ENCODE measurements at places on chromosomes 3 and 15.

- DNase-seq: no peak
Measured at GRCh38 chr3:87354398-87354797, 78.0 kb upstream of the POU1F1 start.

DNA sequence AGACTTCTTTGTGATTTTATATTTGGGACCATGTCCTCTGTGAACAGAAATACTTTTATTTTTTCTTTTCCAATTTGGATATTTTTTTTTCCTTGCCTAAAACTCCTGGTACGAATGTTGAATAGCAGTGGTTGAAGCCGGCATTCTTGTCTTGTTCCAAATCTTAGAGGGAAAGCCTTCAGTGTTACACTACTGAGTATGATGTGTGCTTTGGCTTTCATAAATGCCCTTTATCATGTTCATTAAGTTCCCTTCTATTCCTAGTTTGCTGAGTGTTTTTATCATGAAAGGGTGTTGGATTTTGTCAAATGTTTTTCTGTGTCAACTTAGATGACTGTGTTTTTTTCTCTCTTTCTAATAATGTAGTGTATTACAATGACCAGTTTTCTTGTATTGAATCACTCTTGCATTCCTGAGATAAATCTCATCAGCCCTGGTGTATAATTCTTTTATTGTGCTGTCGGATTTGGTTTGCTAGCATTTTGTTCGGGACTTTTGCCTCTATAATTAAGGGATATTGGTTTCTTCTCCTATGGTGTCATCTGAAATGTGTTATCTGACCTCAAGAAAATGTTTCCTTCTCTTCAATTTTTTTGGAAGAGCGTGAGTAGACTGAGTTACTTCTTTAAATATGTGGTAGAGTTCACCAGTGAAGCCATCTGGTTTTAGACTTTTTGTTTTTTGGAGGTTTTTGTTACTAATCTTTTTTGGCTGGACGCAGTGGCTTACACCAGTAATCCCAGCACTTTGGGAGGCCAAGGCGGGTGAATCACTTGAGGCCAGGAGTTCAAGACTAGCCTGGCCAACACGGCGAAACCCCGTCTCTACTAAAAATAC, 33.3 kb downstream of the MAP1A start:
- DNase-seq: no peak

GRCh38 chr3:65597226-65597951, 441.3 kb downstream of the MAGI1 start:
- DNase-seq: no peak

GRCh38 chr15:63582718-63583426, 14.3 kb upstream of the FBXL22 start:
- no peak for DNase-seq

DNA sequence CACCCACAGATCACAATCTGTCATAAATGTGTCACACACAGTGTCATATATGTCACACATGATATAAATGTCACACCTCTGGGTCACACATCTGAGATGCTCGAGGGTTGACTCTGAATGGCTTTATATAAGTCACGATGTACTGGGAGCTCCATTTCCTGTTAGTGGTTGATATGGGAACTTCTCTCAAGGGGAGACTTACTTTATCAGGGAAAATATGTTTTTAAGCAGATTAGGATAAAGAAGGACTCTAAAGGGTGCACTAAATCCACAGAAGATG, 83.9 kb upstream of the MEF2A start:
- no peak for DNase-seq

Measured in T-helper 22 cell (primary cell).